ENCODE measurements at places on chromosomes 12 and 14.

GRCh38 chr12:39441963-39442830, 723 bp downstream of the KIF21A start:
- no peak for DNase-seq

GRCh38 chr14:92692822-92693226, 55.6 kb downstream of the LGMN start:
- no peak for DNase-seq

DNA sequence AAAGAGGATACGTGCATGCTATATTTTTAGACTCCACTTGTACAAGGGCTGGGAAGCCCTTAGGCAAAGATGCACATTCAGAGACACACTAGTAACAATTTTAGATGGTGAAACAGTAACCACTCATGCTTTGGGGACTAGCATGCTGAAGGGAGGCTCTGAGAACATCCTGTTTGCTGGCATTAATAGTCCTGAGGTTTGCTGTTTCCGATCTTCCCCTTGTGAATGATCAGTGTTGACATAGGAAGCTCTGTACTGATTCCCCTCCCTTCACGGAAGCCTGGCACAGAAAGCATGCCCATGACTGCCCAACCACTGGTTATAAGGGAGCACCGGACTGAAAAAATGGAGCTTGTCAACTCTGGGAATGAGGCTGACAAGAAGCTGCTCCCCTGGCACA, 164.6 kb downstream of the GCH1 start:
- no peak for DNase-seq

GRCh38 chr12:19891936-19892591, 452.8 kb downstream of the AEBP2 start:
- DNase-seq = no peak

DNA sequence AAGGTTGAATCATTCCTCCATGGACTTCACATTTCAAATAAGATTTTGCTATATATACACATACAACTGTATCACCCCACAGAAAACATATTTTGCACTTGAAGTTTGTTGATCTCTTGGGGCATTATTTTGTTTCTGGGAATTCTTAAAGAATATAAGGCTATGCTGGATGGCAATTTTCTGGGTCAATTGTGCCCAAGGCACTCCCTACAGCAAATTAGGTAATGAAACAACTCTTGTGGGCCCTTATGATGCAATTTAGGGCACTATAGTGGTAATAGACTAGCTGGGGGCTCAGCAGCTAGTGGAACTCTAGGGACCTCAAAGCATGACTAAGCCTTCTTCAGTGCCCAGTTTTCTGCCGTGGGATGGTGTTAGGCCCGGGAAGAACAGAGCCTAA, 444.4 kb downstream of the NRXN3 start:
- no peak for DNase-seq

GRCh38 chr12:11836282-11837151, 187.0 kb downstream of the ETV6 start:
- no peak for DNase-seq

- no peak for DNase-seq
Measured at GRCh38 chr12:119700078-119700477, 32.1 kb downstream of the PRKAB1 start.

DNA sequence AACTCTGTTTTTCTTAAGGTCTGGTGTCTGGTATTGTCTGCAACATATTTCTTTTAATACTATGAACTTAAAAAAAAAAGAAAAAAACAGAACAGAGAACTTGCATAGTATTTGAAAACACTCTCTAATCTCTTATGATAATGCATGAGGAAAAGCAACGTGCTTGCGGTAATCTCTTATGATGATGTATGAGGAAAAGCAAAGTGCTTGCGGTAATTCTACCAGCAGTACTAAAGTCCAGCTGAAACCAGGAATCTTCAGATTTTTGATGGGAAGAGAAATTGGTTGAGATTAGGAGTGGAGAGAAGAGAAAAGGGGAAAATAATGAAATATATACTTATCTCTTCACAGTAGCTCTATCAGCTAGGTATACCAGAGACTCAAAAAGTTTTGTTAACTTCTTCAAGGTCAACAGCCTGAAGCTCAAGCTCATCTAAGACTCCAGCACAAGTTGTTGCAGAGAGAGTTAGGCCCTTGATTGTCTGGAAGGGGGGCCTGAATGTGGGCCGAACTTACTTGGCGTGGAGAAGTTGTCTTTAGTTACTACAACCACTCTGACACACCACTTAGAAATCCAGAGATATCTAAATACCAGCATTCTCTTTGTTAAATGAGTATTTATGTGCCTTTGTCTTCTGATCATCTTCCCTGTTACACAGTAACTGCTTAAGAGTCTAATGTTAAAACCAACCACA, 240.4 kb downstream of the PRKD1 start:
- no peak for DNase-seq

GRCh38 chr12:112645586-112645985, 146.0 kb upstream of the RPH3A start:
- DNase-seq = no peak

DNA sequence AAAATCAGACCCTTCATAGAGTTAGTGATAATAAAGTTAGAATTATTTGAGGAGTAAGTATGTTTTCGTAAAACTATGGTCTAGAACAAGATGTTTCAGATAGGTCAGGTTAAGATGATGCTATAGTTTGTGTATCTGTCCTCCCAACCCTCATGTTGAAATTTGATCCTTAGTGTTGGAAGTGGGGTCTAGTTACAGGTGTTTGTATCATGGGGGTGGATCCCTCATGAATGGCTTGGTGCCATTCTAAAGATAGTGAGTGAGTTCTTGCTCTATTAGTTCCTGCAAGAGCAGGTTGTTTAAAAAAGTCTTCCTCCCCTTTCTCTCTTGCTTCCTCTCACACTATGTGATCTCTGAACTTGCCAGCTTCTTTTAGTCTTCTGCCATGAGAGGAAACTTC, 707.3 kb upstream of the FOXG1 start:
- no peak for DNase-seq

DNA sequence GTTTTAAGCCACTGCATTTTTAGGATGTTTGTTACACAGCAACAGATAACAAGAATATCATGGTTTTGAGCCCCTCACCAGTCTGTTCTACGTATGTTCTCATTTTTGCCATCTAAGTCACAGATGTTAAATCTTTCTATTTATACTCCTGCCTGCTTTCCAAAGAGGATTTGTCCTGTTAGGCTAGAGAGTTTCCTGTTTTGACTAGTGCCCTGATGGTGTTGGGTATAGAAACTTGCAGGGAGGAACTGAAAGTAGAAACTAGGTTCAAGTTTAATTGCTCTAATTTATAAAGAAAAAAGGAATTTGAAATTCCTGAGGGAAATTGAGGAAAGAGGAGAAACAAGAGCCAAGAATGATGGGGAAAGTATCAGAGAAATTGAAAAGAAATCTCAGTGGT, 74.4 kb upstream of the COCH start:
- DNase-seq = no peak

DNA sequence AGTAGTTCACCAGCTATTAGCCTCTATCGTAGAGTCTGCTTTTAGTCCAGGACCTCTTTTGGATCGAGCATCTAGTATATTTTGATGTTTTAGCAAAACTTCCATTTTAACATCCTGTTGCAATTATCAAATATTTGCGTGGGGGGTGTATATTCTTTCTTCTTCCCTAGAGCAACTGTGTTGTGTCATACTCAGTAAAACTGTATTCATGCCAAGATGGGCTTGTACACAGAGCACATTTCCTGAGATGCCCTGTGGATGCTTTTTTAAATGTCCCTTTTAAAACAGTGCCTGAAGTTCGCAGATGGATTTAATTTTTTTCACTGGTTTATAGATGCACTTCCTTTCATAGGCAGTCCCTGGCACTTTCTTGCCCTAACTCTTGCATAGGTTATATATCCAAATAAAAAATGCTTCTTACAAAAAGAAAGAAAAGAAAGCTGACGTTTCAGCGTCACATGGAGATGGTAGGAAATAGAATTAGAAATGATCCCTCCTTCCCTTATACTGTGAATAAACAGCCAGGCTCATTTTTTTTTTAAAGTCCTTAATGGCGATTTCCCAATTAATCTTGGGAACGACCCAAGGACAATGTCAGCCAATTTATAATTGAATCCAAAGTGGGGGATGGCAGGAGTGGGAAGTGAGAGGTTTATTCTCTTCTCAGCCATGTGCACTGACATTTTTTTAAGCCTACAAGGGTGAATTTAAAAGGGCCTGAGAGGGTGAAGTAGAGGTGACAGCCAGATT, 247.0 kb downstream of the SLC41A2 start:
- DNase-seq = no peak

DNA sequence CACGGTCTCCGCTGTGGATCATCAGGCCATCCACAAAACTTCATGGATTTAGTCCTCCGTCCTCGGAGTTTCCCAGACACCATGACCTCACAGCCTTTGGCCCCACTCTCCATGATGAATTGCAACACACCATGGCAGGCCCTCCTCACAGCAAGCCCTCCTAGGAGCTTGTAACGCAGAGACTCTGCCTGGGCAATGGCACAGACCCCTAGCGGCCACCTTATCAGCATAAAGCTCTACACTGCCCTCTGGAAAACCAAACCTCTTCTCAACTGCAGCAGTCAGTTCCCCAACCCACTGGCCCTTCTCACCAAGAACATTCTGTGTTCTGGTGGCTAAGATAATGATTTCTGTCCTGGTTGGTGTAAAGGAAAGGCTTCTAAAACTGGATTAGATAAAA, 238.4 kb upstream of the USP15 start:
- no peak for DNase-seq

DNA sequence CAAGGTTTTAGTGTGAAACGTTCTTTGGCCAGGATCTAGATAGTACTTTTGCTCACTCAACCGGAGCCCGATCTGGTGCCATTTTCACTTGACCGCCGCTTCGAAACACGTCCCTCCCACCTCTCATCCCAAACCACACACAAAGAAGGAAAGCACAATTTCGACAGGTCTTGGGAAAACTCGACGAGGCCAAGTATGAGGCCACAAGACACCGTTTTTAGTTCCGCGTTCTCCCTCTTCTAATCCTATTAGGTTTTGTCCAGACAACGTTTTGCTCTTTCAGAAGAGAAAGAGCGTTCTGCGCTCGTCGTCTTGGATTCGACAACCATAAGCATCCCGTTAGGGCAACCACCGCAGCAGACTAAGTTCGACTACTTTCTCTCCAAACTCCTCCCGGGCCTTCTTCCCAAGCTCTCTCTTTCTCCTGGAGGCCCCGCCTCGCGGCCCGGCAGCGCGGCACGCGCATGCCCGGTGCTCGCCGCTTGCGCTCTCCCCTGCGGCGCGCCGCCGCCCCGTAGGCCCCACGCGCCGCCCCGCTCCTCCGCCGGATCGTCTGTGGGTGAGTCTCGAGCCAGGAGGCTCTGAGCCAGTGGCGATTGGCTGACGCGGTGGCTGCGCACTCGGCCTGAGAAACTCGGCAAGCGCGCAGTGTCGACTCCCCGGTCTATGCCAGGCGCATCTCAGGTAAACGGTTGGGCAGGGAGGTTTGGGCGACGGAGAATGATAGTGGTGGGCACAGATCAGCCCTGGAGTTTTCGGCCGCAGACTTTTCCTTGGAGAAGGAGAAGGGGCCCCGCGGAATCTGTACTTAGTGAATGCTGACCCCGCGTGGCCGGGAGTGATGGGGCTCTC, at the start of gene MIPOL1:
Gene MIPOL1 (plus strand): TSS at position 517 of the 852 bp plus-strand sequence. CDS start 49,952 bp downstream, outside the sequence.
- DNase-seq = peak; percentile 77

DNA sequence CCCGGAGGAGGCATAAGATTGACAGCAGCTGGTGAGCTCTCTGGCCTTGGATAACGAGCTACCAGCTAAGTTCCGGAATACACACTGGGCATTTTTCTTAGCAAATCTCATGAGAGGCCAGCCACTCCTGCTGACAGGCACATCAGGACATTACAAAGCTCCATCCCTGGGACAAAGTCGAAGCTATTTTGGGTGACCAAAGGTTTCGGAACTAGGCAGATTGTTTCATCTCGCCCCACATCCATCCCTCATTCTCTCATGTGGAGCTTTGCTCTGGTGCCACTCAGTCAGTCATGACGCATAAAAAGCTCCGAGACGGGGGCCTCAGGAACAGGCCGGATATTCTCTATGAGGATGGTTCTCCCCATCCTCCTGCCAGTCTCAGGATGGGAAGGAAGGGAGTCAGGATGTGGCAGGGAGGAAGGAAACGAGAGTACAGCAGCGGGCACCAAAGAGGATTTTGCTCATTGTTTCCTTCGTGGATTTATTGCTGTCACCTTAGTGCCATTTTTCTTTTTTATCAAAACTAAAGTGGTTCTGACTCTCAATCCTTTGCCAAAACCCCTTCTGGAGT, 253.1 kb upstream of the FKBP4 start:
- no peak for DNase-seq

- DNase-seq = no peak
Measured at GRCh38 chr14:78253986-78254385, 83.8 kb downstream of the NRXN3 start.

DNA sequence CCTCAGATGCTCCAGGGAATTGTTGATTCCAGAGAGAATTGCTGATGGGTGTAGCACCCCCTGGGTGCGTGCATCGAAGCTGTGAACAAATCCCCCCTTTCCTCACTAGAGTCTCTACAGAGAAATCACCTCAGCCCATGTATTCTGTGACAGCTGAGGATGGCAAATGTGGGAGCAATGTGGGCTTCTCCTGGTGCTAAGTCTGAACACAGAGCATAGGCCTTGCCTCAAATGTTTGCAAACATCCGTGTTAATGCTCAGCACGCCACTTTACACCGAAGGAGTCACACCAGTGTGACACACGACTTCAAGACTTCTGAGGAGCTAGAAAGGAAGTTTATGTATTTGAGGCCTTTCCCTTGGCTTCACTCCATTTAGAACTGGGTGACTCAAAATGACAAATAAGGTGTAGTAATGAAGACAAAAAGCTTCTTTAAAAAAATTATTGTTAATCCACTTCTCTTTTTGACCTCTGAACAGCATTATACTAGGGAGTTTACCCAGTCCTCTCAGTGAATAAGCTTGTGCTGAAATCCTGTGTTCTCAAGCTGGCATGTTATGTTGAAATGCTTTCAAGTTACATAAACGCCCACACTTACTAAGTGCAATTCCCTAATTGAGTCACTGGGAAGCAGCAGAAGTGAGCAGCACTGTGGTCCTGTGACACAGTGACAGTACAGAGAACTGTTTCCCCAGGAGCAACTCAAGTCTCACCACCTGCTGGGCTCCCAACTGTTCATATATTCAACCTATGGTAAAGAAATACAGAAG, 92.9 kb downstream of the FAR2 start:
- peak; percentile 20 for DNase-seq
